ENCODE measurements at places on chromosomes 7 and 10.

DNA sequence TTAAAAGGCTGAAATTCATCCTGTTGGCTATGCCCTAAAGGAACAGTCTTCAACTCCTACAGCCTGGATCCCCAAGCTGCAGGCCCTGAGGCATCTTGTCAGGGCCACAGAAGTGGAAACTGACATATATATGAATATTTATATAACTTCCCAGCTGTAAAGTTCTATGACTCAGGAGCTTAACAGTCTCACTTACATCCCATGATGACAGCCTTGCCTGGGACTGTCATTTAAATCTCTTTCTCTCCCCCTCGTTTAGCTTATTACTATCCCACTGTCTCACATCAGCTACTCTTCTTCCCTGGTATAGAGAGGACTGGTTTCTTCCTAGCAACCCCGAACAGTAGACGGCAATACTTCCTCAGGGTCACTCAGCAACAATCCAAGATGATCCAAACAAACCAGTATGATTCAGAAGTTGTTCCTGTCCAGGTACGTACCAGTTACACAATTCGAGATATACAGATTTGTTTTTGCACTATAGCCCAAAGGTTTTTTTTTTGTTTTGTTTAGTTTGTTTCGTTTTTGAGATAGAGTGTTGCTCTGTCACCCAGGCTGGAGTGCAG is 22.7 kb downstream of the KIAA1549 start:
- no peak for DNase-seq

- DNase-seq = no peak
Observed at GRCh38 chr7:3073763-3074458, 30.2 kb upstream of the CARD11 start.

DNA sequence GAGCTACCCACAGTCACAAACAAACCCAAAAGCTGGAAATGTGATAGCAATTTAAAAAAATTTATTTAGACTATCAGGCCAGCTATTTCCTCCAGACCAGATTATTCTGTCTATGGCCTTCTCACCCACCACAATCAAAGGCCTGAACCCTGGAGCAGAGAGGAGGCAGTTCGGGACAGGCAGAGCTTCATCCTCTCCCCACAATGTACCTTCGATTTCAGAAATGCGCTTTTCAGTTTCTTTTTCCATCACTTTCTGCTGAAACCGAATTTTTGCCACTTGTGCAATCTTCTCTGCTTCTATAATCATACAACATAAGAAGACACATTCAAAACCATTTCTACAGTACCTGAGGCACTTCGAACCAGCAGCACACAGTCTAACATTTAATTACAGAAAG is 29.9 kb downstream of the ERLIN1 start:
- DNase-seq = no peak

GRCh38 chr10:2232479-2232878 is 495.2 kb upstream of the ADARB2 start:
- no peak for DNase-seq

- no peak for DNase-seq
Observed at GRCh38 chr7:120502825-120503224, 229.8 kb downstream of the KCND2 start.

DNA sequence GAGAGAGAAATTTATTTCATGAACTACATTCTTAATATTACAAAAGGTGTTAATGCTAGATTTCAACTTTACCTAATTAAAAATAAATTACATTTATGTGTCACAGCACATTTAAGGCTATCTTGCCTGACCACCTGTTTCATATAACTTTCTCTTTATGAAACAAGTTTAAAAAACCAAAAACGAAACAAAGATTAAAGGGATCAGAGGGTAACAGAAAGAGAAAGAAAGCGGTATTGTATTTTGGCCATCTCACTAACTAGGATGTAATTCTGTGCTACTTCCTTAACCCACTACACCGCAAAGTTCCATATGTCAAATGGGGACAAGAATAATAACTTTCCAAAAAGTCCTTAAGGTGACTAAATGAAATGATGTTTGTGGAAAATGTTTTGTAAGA is 6.3 kb upstream of the RHOBTB1 start:
- DNase-seq = no peak

GRCh38 chr10:127090138-127090537 is 106.3 kb downstream of the INSYN2A start:
- DNase-seq = no peak

DNA sequence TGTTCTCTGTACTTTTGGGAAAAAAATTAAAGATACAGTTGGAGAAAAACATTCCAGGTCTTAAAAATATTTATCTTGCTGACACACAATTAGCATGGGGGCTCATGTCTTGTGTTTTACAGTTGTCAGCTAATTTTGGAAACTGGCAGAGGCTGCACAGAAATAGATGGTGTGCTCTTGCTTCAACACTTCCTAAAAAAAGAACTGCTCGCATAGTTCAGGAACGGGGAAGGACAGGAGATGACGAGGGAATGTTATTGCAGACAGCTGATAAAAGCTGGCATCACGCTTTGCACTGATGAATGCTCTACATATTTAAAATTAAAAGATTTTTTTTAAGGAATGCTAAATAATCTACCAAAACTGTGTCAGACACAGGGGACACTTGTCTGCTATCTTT is 103.5 kb upstream of the CELF2 start:
- no peak for DNase-seq

- no peak for DNase-seq
Observed at GRCh38 chr10:48231699-48232315, 42.7 kb downstream of the FRMPD2 start.

GRCh38 chr10:48184224-48184623 is 90.3 kb downstream of the FRMPD2 start:
- DNase-seq = no peak

- DNase-seq = no peak
Observed at GRCh38 chr7:22255342-22255741, 101.6 kb downstream of the RAPGEF5 start.

GRCh38 chr10:43249151-43249961 is 17.5 kb downstream of the RASGEF1A start:
- DNase-seq = no peak

DNA sequence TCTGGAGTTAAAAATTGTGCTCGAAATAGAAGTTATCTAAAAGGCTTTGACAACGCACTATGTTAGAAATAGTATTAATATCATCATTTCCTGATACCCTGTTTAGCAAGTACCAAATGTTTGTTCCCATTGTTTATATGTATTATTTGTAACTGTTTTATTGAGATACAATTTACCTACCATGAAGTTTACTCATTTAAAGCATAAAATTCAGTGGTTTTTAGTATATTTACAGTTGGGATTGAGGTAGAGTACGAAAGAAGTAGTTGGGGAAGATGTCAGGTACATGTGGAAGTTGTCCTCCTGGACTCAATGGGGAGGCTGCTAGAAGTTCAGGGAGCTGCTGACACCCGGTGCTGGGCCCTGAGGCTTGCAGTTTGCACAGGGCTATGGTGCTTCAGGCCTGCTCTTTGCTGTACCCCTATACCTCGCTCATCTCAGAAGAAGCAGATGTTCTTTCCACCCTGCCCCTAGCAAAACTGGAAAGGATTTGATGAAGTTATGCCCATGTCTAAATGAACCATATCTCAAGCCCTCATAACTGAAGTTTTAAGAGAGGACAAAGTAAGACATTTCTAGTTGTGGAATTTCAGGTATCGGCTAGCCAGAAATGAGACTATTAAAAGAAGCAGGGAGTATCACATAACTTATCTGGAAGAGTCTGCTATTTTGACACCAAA is 25.2 kb upstream of the WNT16 start:
- DNase-seq = no peak

DNA sequence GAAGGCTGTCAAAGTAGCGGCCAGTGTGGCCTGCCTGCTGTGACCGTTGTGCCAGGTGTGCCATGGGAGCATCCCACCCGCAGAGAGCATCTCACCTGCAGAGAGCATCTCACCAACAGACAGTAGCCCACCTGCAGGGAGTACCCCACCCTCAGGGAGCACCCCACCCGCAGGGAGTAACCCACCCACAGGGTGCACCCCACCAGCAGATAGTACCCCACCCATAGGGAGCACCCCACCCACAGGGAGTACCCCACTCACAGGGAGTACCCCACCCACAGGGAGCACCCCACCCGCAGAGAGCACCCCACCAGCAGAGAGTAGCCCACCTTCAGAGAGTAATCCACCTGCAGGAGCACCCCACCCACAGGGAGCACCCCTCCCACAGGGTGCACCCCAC is 476.5 kb downstream of the TCERG1L start:
- no peak for DNase-seq

DNA sequence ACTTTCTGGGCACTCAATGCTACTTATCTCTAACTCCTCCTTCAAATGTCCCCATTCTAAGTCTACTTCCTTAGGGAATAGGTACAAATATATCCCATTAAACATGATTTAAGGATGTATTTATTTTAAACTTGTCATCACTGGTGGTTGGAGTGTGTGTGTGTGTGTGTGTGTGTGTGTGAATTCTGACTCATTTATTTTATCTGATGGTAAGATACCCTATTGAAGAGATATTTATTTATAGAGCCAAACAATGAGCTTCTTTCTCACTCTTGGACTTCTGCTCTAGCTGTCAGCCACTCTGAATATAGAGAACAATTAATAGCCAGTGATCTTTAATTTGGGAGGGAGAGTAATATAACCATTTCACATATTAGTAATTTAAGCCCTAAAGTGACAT is 17.8 kb upstream of the MAGI2 start:
- DNase-seq = no peak

DNA sequence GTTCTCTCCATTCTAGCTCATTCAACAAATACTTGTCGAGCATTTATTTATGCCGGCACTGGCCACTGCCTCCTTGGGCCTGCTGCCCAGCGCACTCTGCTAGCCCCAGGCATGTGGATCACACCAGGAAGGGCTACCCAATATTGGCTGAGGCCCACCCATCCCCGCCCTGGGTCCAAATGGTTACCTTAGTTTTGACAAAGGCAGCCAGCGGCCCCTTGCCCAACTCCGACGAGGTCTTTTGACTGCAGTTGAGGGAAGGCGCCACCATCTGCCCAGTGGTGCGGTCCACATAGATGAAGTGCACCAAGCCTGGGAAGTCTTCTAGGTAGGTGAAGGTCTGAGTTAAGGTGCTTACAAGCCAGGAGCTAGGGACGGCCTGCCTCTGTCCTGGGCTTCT is 7.2 kb upstream of the PYROXD2 start:
- no peak for DNase-seq

- no peak for DNase-seq
Observed at GRCh38 chr10:94043431-94043990, 49.8 kb downstream of the PLCE1 start.

GRCh38 chr7:103123529-103123928 is 25.4 kb downstream of the NAPEPLD start:
- no peak for DNase-seq

DNA sequence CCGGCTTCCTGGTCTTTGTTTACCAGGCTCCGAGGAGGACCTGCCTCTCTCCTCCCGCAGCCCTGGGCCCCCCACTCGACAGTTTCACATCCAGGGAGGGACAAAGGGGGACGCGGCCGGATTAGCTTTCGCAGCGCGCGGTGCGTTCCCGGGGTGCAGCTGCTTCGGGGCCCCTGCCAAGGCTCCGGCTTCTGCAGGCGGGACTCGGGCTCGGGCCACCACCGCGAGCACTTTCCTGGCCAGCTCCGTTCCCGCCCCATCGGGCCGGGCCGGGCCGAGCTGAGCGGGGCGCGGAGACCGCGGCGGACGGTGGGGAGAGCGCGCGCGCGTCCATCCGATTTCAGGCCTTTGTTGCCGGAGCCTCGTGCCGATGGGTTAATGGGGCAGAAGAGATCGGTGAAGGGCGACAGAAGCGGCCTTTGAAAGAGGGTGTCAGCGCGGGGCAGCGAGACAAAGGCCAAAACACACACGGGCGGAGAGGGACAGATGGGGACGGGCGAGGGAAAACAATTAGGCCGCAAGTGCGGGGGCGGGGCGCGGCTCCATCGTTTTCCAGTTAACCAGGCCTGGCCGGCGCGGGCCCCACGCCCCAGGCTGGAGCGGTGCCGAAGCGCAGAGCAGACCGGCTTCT is 8.5 kb upstream of the UNCX start:
- no peak for DNase-seq

- DNase-seq = no peak
Observed at GRCh38 chr10:127945948-127946711, 39.2 kb downstream of the PTPRE start.

DNA sequence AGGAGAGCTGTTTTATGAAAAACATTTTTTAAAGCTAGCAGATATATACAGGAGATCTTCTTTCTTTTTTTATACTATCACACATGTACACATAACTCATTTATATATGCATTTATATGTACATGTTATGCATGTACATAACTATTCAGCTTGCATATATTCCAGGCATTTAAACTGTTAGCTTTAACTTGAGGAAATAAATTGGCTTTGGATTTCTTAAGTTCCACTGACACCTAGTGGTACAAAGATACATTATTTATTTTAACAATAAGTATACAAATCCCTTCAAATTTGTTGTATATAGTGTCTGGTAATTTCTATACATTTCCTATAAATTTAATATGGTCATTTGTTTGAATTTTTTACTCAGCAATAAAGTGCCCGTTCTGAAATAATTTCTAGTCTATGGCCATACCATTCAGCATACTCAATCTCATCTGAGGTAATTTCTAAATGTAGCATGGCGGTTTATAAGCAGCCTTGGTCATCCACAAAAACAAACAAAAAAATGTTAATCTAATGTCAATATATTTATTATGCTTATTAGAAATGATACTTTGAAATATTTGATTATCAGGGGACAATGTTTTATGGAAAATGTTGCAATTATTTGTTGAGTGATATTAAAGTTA is 11.6 kb downstream of the ZDHHC6 start:
- peak; percentile 60 for DNase-seq
